LNCaP clone FGC (cell line): ENCODE measurements at places on chromosomes 12 and 14.
A peak's percentile ranks its signal among the peaks of the same experiment; 100 is the strongest.

DNA sequence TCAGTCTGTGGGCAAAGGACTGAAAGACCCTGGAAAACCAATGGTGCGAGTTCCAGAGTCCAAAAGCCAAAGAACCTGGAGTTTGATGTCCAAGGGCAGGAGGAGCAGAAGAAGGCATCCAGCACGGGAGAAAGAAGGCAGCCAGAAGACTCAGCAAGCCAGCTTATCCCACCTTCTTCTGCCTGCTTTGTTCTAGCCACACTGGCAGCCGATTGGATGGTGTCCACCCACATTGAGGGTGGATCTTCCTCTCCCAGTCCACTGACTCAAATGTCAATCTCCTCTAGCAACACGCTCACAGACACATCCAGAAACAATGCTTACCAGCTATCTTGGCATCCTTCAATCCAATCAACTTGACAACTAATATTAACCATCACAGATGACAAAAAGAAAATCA lies 57.2 kb upstream of the CAPRIN2 start:
- no peak for DNase-seq

- DNase-seq = no peak
Observed at GRCh38 chr12:26566675-26567074, 266.3 kb downstream of the ITPR2 start.

- no peak for DNase-seq
Observed at GRCh38 chr12:2344885-2345284, 292.1 kb downstream of the CACNA1C start.

DNA sequence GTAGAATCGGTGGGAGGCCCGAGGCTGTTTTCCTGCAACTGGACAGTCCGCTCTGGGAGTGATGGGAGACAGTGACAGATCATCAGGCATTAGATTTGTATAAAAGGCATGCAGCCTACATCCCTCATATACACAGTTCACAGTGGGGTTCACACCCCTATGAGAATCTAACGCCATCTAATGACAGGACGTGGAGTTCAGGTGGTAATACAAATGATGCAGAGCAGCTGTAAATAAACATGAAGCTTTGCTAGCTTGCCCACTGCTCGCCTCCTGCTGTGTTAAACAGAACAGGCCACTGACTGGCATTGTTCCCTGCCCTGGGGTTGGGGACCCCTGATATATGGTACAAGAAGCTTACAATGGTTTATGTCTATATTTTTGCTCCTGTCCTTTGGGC lies 179.0 kb downstream of the LRFN5 start:
- DNase-seq = peak; percentile 2

GRCh38 chr12:59595565-59595882 lies 305 bp upstream of the SLC16A7 start:
- DNase-seq = no peak

GRCh38 chr12:54197431-54197909 lies 8.7 kb upstream of the SMUG1 start:
- no peak for DNase-seq

- DNase-seq = peak; percentile 46
Observed at GRCh38 chr14:59711080-59711479, 134.5 kb upstream of the CCDC175 start.
